Activated CD4-positive, alpha-beta T cell treated with anti-CD3 and anti-CD28 coated beads for 48 hours (primary cell): ENCODE measurements at places on chromosomes 16 and 17.

GRCh38 chr17:77889866-77890760, 68.4 kb upstream of the TNRC6C start:
- DNase-seq, result no peak

DNA sequence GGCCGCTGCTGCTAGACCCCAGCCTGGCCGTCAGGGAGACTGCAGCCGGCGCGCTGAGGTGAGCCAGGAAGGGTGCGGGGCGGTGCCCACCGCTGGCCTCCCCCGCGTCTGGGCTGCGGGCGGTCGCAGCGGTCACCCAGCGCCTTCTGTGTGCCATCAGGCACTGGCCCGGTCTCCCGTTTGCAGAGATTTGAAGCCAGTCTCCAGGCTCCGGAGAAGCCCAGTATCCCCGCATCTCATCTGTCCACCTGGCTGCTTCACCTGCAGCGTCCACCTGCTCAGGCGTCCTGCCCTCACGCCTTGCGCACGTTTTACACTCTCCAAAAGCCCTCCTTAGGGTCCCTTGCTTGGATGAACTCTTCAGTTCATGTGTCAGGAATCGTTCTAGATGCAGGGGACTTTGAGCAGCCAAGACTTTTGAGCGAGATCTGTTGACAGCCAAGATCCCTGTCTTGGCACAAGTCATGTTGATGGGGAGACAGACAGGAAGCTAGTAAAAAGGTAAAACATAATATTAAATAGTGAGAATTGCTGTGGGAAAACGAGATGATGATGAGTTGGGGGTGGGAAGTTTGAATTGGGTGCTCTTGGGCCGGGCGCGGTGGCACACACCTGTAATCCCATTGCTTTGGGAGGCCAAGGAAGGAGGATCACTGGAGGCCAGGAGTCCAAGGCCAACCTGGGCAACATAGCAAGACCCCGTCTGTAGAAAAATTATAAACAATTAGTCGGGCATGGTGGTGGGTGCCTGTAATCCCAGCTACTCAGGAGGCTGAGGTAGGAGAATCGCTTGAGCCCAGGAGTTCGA, 916 bp downstream of the HEATR3 start:
- no peak for DNase-seq

- DNase-seq, result no peak
Observed at GRCh38 chr17:63956296-63956920, 16.3 kb downstream of the SCN4A start.

GRCh38 chr16:11240636-11241473, 15.1 kb downstream of the SOCS1 start:
- DNase-seq, result no peak

- no peak for DNase-seq
Observed at GRCh38 chr17:72609501-72609900, 483.0 kb downstream of the SLC39A11 start.

GRCh38 chr17:67514998-67515397, 137.9 kb downstream of the PITPNC1 start:
- DNase-seq, result no peak

DNA sequence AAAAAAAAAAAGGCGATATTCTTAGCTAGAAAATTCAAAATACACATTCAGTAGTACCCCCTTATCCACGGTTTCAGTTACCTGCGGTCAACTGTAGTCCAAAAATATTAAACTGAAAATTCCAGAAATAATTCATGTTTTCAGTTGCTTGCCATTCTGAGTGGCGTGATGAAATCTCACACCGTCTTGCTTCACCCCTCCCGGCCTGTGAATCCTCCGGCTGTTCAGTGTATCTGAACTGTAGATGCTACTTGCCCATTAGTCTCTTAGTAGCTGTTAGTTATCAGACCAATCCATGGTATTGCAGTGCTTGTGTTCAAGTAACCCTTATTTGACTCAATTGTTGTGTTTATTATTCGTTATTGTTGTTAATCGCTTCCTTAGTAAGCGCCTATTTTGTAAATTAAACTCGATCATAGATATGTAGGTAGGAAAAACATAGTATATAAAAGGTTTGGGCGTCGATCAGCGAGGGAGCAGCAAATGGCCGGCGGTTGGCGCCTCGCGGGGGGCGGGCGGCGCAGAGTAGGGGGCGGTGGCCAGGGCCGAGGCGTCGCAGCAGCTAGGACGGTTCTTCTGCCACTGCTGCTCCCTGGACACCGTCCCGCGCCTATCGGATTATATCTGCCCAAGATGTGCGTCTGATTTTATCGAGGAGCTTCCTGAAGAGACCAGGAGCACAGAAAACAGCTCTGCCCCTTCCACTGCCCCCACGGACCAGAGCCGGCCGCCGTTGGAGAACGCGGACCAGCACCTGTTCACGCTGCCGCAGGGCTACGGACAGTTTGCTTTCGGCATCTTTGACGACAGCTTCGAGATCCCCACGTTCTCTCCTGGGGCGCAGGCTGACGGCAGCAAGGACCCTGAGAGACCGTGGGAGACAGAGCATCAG, 39.8 kb upstream of the AKAP1 start:
- no peak for DNase-seq

DNA sequence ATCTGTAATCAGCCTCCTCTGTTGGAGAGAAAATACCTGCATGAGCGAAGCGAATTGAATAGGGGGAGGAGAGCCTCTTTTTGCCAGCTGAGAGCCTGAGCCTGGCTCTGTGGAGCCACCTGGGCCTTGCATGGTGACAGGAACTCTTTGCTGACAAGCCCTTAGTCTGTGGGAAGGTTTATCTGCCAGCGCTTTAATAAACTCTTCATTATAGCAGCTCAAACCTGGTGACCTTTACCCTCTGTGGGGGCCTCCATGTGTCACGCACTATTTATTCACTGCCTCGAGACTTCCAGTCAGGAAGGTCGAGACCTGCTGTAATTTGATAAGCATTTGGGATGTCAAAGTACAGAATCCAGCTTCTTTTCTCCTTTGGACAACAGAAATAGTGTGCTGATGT, 282.6 kb downstream of the CBLN1 start:
- no peak for DNase-seq

GRCh38 chr16:12206098-12206748, 229.7 kb downstream of the SNX29 start:
- no peak for DNase-seq

- no peak for DNase-seq
Observed at GRCh38 chr17:45775148-45775547, 9.0 kb upstream of the CRHR1 start.
